Central memory CD4-positive, alpha-beta T cell (primary cell): ENCODE measurements at places on chromosomes 5 and 9.

GRCh38 chr5:113512341-113512740, 1.2 kb upstream of the YTHDC2 start:
- DNase-seq = no peak

DNA sequence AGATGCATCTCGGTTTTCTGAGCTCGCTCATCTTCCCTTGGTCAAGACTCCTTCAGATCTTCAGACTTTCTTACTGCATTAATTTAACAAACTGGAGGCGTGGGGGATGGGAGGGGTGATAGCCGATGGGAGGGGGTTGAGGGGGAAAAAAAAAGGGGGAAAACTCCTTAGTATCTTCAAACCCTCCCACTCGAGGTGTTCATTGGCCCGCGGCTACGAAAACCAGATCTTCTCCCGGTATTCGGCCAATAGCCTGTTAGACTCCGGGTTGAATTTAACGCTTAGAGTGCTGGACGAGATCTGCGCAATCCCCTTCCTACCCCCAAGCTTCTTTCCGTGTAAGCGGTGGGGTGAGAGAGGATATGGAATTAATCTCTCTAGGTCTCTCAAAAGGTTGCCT, 689 bp upstream of the GLRA1 start:
- no peak for DNase-seq

- no peak for DNase-seq
These were observed 68.2 kb downstream of the MELK start for GRCh38 chr9:36640771-36641381.

DNA sequence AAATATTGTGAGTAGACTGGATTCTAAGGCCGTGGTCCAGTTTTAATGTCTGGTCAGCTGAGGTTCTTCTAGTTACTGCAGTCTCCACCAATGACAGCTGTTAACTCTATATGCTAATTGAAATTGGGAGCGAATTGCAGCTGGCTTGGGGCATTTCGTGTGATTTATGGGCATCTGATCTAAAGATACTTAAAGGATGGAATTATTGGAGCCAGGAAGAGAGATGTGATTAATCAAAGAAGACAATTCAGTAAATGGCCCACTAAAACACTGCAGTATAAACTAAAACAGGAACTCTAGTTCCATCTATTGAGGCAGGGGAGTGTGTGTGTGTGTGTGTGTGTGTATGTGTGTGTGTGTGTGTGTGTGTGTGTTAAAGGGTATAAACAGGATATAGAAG, 157.5 kb upstream of the IQGAP2 start:
- no peak for DNase-seq

- DNase-seq = no peak
These were observed 167.3 kb downstream of the MUSK start for GRCh38 chr9:110835859-110836271.

DNA sequence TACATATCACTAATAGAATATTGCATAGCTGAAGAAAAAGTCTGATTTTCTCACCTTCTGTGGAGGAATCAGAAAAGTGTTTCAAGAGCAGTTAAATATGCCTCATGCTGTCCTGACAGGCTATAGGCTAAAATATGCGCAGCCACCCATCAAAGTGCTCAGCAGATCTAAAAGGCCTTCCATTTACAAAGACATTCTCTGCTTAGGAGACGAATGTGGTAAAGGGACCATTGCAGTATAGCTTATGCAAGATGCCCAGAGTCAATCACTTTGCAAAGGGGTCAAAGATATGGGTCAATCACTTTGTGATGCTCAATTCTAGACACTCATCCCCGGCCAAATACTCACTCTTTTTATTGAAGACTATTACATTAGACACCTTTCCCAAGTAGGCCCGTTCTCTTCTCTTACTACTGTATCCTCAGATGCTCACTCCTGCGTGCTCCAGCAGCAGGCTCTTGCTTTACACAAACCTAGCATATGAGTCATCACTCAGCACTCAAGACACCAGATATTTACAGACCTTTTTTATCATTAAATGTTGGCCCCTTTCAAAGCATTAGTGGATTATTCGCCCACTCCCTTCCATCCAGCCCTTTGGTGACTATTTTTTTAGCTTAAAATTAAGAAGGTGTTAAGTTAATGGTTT, 568.2 kb upstream of the CDH18 start:
- no peak for DNase-seq

DNA sequence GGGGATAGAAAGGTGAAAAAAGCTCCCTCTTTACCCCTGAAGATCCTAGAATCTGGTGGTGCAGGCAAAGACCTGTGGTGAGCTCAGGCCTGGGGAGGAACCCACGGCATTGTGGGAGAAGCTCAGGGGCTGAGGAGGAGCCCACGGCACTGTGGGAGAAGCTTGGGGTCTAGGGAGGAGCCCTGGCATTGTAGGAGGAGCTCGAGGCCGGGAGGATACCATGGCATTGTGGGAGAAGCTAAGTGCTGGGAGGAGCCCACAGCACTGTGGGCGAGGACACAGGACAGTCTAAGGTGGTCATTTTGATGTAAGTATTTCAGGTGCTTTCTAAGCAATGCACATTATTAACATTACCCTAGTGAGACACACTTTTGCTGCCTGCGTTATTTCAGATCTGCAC, 179.7 kb downstream of the HSD17B3 start:
- no peak for DNase-seq
